ENCODE measurements at places on chromosomes 12 and 14.

- H3K4me1 ChIP-seq: no peaks in the 10 kb centered on the region
- peaks cover 79% of the 10 kb centered on the region for H3K27me3 ChIP-seq
- DNase-seq: peak; percentile 71
- no peak overlapping the region for H3K27ac ChIP-seq
- H3K4me3 ChIP-seq: no peak overlapping the region
Measured at GRCh38 chr14:70045844-70046535, 142.8 kb downstream of the SLC8A3 start.

DNA sequence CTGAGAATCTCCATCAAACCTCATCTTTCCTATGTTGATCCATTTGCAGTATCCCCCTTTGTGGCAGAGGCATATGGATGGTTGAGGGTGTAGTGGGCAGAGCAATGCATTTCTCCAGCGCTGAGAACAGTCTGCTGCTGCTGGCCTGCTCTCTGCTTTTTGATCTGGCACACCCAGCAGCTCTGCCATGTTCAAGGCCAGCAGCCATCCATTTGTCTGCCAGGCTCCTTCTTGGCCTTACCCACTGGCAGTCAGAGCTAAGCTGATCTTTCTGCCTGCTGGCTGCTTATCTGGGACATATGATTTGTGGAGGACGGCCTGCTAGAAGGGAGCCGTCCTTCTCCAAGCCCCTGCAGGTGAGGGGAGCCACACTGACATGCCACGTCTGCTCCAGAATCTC is 17.0 kb downstream of the NPC2 start:
- H3K4me3 ChIP-seq: no peak overlapping the region
- no peak for DNase-seq
- H3K27me3 ChIP-seq: no peaks in the 10 kb centered on the region
- peaks cover 33% of the 10 kb centered on the region for H3K36me3 ChIP-seq

DNA sequence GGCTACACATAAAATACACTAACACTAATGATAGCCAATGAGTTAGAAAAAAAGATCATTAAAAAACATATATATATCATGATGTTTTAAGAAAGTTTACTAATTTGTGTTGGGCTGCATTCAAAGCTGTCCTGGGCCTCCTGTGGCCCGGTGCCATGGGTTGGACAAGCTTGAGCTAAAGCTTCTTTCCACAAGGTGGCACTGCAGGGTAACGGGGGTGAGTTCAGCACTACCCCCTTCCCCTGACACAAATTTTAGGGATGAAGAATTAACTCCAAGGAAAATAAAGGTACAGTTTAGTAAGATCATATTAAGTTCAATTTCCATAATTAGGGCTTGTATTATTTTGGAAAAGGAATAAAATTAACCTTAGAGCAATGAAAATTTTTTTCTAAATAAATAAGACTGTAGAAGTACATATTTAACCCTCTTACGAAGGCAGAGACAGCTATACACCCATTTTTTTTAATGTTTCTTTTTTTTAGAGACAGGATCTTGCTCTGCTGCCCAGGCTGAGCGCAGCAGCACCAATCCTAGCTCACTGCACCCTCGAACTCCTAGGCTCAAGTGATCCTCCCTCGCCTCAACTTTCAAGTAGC is 38.9 kb downstream of the PPP1R13B start:
- H3K4me1 ChIP-seq: peaks cover 6% of the 10 kb centered on the region
- no peak overlapping the region for H3K4me3 ChIP-seq

DNA sequence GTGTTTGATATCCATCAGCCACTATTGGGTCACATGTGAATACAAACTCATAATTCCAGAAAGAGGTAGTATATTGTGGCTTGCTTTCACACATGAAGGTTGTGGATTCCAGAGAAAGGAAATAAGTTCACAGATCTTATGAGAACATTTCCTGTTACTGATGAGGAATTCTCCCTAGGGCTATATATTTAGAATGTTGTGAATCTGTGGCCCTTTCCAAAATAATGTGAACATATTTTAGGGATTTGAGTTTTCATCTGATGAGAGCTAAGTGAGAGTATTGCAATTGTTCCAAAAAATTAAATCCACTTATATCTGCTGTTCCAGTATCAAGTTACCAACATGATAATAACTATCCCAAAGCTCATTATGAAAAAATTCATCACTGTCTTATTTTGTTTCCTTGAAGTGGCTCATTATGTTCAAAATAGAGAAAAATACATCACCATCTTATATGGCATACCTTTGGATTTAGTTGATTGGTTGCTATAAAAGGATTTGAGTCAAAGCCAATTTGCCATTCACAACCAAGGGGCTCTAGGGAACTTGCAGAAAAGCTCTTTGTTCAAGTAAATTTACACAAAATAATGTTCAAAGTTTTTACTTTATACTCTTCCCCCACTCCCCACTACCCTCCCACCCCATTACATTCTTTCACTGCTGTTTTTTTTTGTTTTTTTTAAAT is 76.3 kb downstream of the MYRFL start:
- H3K4me3 ChIP-seq: no peak overlapping the region
- no peak for DNase-seq

DNA sequence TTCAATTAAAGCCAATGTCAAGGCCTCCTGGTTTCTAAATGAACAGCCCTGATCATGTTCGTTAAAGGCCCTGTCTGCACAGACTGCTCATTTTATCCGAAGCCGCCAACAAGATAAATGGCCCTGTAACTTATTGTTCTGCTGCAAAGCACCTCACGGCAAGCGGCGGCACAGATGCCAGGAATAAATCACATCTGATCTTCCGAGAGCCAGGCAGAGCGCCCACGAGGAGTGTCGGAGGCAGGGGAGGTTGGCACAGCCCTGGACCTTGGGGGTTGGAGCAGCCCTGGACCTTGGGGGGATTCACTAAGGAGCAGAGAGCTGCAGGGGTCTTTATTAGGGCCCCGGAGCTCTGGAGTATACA is 110.5 kb downstream of the SCARB1 start:
- peaks cover 1% of the 10 kb centered on the region for H3K36me3 ChIP-seq
- peaks cover 28% of the 10 kb centered on the region for H3K4me1 ChIP-seq
- DNase-seq: no peak
- H3K27ac ChIP-seq: no peak overlapping the region
- no peaks in the 10 kb centered on the region for H3K27me3 ChIP-seq

GRCh38 chr14:60323199-60323896 is 74.3 kb downstream of the PPM1A start:
- no peaks in the 10 kb centered on the region for H3K36me3 ChIP-seq
- H3K27ac ChIP-seq: no peak overlapping the region
- no peak overlapping the region for H3K4me3 ChIP-seq
- peaks cover 3% of the 10 kb centered on the region for H3K4me1 ChIP-seq
- peaks cover 49% of the 10 kb centered on the region for H3K27me3 ChIP-seq

GRCh38 chr12:42918443-42918842 is 328.9 kb upstream of the PRICKLE1 start:
- no peak overlapping the region for H3K4me3 ChIP-seq
- DNase-seq: no peak
- peak overlapping the region; percentile 66 for H3K27ac ChIP-seq
- peaks cover 59% of the 10 kb centered on the region for H3K4me1 ChIP-seq
- H3K36me3 ChIP-seq: no peaks in the 10 kb centered on the region
- no peaks in the 10 kb centered on the region for H3K27me3 ChIP-seq

DNA sequence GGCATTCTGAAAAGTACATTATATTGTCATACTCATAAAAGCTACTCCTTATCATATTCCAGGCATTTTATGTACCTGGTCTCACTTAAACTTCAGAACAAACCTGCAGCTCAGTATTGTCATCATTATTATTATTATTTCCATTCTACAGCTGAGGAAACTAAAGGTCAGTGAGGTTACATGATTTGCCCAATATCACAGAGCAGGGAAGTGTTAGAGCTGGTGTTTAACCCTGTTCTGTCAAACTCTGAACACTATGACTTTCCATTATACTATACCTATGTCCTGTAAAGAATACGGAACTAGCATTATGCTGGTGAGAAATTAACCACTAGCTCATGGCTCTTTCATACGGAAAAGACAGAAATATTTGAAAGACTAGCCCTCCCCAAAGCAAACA is 56.4 kb downstream of the STON2 start:
- H3K27me3 ChIP-seq: no peaks in the 10 kb centered on the region
- no peak for DNase-seq
- H3K4me3 ChIP-seq: no peak overlapping the region
- no peaks in the 10 kb centered on the region for H3K4me1 ChIP-seq
- H3K27ac ChIP-seq: no peak overlapping the region
- no peaks in the 10 kb centered on the region for H3K36me3 ChIP-seq

- H3K27ac ChIP-seq: no peak overlapping the region
- no peak overlapping the region for H3K4me3 ChIP-seq
- no peak for DNase-seq
- H3K27me3 ChIP-seq: no peaks in the 10 kb centered on the region
- H3K4me1 ChIP-seq: no peaks in the 10 kb centered on the region
Measured at GRCh38 chr12:100867639-100868393, 73.2 kb downstream of the ANO4 start.

DNA sequence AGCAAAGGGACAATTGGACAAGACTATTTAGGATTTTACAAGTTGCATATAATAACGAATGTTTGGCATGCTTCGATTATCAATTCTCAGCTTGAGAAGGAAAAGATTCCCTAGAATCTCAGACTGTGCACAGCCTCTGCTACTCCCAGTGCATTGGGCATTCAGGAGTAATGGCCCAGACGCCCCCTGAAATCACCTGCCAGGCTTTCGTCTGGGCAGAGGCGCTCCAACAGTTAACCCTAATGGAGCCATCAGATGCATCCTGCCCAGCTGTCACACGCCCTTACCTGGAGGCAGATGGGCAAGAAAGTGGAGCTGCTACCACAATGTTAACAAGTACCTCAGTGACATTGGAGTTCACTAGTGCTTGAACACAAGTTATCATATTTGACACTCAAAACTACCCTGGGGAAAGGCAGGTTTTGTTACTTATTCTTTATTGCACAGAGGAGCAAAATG is 927 bp upstream of the LRP6 start:
- peaks cover 31% of the 10 kb centered on the region for H3K4me1 ChIP-seq
- peak overlapping the region; percentile 100 for H3K27ac ChIP-seq
- peak overlapping the region; percentile 92 for H3K4me3 ChIP-seq
- no peaks in the 10 kb centered on the region for H3K27me3 ChIP-seq
- no peaks in the 10 kb centered on the region for H3K36me3 ChIP-seq
- DNase-seq: no peak

- H3K27ac ChIP-seq: no peak overlapping the region
- H3K4me1 ChIP-seq: peaks cover 17% of the 10 kb centered on the region
- H3K27me3 ChIP-seq: no peaks in the 10 kb centered on the region
- no peak overlapping the region for H3K4me3 ChIP-seq
Measured at GRCh38 chr12:65637774-65638173, 186.5 kb upstream of the HMGA2 start.

DNA sequence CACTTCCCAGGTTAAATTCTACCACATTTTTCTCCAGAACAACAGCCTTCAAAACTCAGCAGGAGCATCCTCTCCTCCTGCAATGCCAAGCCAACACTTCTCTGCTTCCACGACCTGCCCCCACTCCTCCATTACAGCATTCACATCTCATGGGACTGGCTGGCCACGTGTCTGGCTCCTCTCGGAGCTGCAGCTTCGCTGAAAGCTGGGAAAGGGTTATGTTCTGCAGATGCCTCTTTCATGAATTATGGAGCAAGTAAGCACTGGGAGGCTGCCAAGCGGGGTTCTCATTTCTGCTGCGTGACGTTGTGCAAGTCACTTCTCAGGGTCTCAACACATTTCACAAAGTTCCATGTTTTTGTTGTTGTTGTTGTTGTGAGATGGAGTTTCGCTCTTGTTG is 142.2 kb upstream of the RFLNA start:
- H3K27ac ChIP-seq: peak overlapping the region; percentile 68
- H3K27me3 ChIP-seq: no peaks in the 10 kb centered on the region
- H3K36me3 ChIP-seq: peaks cover 27% of the 10 kb centered on the region
- no peak overlapping the region for H3K4me3 ChIP-seq

DNA sequence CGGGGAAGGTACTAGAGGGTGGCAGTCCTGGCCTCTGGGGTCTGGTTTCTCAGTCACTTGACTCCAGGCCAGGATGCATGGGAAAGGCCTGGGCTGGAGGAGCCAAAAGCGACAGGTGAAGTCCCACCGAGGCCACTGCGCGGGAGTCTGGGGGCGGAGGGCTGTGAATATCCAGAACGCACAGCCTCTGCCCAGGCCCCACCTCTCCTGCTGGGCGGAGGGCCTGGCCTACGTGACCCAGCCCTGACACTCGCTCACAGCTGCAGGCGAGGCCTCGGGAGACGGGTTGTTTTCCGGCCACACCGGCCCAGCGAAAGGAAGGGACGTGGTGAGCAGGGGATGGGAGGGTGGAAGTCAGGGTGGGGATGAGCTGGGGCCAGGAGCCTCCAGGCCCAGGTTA is 91.2 kb downstream of the RFLNA start:
- peaks cover 11% of the 10 kb centered on the region for H3K36me3 ChIP-seq
- H3K4me1 ChIP-seq: peaks cover 52% of the 10 kb centered on the region
- no peak overlapping the region for H3K4me3 ChIP-seq
- peak overlapping the region; percentile 93 for H3K27ac ChIP-seq
- no peak for DNase-seq
- H3K27me3 ChIP-seq: no peaks in the 10 kb centered on the region

- H3K36me3 ChIP-seq: peaks cover 17% of the 10 kb centered on the region
- no peaks in the 10 kb centered on the region for H3K4me1 ChIP-seq
- no peak for DNase-seq
- no peak overlapping the region for H3K27ac ChIP-seq
- no peak overlapping the region for H3K4me3 ChIP-seq
- no peaks in the 10 kb centered on the region for H3K27me3 ChIP-seq
Measured at GRCh38 chr14:31340297-31341063, 79.9 kb downstream of the HEATR5A start.
